EL (cell line): ENCODE measurements at places on chromosomes 13 and 19.

DNA sequence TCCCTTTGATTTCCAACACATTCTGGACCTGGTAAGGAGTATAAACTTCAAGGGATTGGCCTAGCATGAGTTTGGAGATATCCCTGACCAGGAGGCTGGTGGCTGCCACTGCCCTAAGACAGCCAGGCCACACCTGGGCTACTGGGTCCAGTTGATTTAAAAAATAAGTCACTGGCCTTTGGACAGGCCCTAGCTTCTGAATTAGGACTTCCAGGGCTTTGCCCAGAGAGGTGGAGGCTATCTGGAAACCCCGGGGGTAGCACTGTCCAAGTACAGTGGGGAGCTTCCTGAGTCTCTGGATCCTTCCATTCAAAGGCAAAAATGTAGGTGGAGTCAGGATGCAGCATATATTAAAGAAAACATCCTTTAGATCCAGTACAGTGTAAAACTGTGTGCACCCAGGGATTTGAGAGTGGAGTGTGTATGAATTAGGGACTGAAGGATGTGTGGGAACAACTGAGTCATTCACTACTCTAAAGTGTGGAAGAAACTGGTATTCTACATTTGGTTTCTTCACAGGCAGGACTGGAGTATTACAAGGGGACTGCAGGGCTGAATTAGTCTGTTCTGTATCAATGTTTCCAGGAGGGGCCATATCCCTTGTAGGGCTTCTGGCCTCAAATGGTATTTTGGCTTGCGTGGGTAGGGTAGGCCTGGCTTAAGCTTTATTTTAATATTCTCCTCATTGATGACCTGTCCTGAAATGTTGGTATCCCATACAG, 14.8 kb upstream of the FCGBP start:
- no peak for DNase-seq

GRCh38 chr13:94914895-94915294, 202.6 kb upstream of the SOX21 start:
- peak; percentile 1 for DNase-seq

GRCh38 chr13:106352850-106353249, 182.6 kb downstream of the EFNB2 start:
- peak; percentile 17 for DNase-seq

- no peak for DNase-seq
Observed at GRCh38 chr13:25042151-25042865, 53.6 kb upstream of the PABPC3 start.

GRCh38 chr19:33678796-33679585, 57.2 kb downstream of the CHST8 start:
- no peak for DNase-seq

DNA sequence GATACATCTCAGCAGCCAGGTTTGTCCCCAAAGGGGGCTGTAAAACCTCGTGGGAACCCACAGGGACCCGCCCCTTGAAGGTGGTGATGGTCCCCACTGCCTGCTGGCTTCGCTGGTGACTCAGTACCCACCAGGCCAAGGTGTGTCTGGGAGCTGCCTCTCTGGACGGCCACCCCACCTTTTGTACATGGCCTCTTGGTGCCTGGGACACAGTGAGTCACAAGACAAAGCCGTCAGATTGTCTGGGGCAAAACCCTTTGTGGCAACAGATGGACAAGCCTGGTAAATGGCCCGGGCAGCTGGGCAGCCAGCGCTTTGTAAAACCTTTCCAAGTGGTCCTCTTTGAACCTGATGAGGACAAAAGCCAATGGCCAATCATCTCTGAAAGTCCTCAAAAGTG, 27.9 kb upstream of the KLF2 start:
- no peak for DNase-seq

DNA sequence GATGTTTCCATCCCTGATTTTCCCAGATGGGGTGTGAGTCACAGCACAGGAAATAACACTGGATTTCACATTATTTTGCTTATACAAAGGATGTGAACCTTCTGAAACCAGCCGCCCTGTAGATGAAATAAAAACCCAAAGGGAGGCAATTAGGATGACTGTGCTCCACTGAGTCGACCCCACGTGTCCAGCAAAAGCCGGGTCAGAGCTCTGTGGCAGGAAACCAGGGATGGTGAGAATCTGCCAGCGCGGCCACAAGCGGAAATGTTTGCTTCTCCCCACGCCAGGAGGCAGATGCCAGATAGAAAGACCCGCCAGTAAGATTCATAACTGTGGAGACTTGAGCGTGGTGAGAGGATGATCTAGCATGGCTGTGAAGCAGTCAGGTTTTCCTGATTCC, 764.4 kb downstream of the LIG4 start:
- peak; percentile 12 for DNase-seq

DNA sequence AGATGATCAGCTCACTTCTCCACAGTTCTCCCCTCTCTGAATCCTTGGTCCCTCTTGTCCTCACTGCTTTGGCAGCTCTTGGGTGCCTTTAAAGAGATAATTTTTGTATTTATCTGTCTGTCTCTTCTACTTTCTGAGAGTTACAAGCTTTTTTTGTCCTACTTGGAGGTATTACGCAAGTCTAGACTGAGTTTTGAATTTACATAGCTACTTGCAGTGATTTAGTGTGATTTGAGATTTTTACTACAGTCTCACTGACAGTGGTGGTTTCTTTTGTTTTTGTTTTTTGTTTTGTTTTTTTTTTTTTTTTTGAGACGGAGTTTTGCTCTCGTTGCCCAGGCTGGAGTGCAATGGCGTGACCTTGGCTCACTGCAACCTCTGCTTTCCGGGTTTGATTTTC, 22.1 kb downstream of the URI1 start:
- DNase-seq = no peak

DNA sequence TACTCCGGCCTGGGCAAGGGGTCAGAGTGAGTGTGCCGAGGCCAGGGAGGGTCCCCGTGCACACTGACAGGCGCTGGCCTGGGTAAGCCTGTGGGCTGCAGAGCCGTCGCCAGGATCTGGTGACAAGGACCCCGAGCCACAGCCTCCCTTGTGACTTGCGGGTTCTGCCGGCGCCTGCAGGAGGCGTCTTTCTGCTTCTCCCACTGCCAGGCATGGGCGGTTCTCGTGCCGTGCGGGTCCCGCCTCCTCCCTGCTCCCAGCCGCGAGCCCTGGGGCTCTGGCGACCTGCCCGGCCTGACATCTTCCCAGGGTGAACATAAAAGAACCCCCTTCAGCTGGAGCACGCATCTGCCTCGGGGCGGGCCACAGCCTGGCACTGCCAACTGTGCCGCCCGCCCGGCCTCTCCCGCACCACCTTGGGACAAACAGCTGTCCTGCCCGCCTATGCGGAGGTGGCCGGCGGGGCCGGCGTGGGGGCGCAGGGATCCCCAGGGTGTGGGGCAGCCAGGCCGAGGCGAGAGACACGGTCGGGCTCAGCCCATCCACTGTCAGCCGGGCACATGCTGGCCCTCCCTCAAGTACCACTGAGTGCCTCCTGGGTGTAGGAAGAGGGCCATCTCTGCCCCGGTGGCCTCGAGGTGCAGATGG, 1.5 kb upstream of the HCN2 start:
- DNase-seq = peak; percentile 91

DNA sequence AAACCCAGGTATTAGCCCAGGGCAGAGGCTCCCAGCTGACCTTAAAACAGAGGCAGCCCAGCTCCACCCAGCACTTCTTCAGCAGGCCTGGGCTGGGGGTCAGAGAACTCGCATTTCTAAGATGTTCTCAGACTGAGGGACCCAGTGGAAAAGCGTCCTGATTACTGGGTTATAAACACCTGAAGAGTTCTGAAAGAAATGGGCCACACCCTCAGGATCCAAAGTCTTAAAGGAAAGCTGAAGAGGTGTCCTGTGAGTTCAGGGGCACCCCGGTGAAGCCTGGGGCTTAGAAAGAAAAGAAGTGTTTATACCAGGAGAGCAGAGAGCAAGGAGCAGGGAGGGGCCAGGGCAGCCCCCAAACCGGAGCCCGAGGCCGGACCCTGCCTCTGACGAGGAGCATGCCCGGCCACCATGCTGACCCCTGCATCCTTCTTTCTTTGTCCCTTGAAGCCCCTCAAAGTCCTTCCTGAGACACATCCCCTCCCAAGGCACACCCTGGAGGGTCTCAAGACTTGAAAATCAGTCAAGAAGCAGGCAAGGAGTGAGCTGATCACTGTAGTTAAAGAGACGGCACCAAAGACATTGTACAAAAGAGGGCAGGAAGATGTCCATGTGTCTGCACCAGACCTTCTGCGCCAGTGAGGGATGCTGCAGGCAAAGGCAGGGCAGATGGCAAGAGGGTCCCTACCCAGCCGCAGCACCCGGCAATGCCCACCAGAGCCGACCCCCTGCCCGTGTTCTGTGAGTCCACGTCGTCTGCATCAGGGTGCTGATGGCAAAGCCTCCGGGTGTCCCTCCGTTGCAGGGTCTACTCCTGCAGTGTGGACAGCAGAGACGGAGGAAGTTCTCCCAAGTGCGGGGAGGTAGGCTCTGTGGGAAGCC, 10.6 kb upstream of the RAB20 start:
- no peak for DNase-seq

DNA sequence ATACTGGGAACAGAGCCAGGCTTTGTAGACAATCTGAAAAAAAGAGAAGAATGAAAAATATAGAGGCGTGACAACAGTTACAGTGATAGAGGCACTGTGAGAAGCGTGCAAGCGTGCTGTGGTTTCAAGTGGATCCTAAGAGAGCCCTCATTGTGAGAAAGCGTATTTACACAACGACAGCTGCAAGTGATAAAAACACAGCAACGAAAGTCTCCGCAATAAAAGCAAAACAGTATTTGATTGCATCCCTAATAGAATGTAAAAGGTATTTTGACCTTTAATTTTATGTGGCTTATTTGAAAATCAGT, 642.7 kb upstream of the ARGLU1 start:
- no peak for DNase-seq

GRCh38 chr13:51562011-51562671, 22.1 kb upstream of the WDFY2 start:
- DNase-seq = no peak

- no peak for DNase-seq
Observed at GRCh38 chr13:21938168-21938567, 267.3 kb downstream of the FGF9 start.
